ENCODE measurements at places on chromosomes 11 and 22.

DNA sequence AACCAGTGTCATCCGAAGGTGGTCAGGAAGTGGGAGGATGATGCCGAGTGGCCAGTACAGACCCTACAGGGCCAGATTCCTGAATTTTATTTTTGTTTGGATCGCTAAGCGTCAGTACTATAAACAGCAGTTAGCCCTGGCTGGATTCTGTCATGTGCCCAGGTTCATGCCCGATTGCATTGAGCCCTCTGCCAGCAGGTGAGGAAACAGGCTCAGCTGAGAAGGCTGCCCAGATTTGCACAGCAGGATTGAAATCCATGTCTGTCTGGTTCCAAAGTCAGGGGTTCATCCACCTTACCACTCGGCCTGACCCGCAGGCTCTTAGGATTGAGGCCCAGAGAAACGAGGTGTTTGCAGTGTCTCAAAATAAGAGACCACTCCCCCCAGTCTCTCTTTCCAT lies 9.1 kb upstream of the TBC1D22A start:
- no peak for DNase-seq

GRCh38 chr11:78583889-78584288 lies 9.2 kb upstream of the NARS2 start:
- DNase-seq: no peak

DNA sequence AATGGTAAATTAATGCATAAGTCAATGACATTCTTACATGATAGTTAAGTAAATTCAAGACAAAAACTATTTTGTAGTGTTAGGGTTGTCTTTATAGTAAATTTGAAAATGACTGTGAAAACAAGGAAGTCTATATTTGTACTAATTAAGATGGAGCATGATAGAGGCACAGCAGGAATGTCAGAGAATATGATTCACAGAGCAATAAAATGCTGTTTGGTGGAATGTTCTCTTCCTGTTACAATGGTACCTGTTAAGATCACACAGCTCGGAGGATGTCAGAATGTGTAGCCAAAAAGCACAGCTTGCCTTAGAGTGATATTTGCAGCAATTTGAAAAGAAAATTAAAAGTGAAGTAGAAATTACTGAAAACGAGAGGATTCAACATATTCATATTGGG lies 2339.7 kb upstream of the RAG2 start:
- no peak for DNase-seq

- DNase-seq: no peak
Measured at GRCh38 chr11:61961570-61962212, 5.7 kb downstream of the FTH1 start.

DNA sequence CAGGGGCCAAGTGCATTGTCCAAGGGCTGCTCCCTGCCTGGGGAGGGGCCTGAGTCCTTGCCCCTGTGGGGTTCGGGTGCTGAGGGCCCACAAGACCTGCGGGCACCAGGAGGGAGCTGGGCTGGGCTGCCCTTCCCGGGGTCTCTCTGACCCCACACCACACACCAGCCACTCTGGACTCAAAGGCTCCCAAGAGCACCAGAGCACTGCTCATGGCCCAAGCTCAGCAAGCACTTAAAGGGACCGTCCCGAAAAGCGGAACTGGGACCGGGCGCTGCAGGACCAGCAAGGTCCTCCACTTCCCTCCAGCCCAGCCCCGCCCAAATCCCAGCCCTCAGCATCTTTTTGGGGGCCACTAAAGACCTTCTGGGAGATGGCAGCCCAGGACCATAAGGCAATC lies 5.3 kb downstream of the LSP1 start:
- DNase-seq: no peak

DNA sequence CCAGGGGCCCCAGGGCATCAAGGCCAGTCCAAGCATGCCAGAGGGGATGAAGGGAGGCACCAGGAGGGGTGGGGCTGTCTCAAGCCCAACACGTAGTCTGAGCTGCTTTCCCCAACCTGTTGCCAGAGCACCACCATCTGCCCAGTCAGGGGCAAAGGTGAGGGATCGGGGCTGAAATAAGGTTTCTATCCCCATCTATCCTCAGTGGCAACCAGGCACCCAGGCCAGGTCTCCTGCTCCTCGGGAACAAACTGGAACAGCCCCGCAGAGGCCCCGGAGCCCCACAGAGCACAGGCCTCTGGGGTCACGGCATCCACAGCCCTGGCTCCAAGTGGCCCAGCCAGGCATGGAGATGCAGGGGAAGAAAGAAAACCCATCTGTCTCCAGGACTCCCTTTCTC lies 19.3 kb downstream of the STARD10 start:
- DNase-seq: no peak

DNA sequence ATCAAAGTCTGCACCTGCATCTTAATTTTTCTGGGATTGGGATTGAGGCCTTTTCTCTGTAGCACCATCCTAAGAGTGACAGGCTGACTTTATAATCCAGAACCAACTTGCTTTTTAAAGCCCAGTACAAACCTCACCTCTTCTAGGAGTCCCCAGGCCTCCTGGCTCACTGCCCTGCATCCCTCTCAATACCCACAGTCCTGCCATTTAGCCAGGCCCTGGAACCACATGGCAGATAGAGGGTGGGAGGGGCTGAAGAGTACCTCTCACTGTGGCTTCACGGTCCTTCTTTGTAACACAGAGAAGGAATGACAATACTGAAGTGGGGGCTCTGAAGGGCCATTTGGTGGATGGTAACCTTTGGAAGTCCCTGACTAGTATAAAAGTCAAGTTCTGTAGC lies 63.5 kb upstream of the PHOX2A start:
- DNase-seq: no peak

- DNase-seq: no peak
Measured at GRCh38 chr11:46976182-46976854, 39.8 kb downstream of the CSTPP1 start.

GRCh38 chr11:44376423-44376822 lies 66.5 kb upstream of the ALX4 start:
- DNase-seq: no peak

GRCh38 chr11:15336021-15336420 lies 221.3 kb downstream of the INSC start:
- DNase-seq: peak; percentile 12

- DNase-seq: no peak
Measured at GRCh38 chr11:36488096-36488495, 22.0 kb downstream of the TRAF6 start.

GRCh38 chr11:65378928-65379638 lies 3.4 kb downstream of the SLC25A45 start:
- DNase-seq: no peak

- no peak for DNase-seq
Measured at GRCh38 chr11:5992604-5993251, 5.9 kb upstream of the OR52L1 start.

- peak; percentile 45 for DNase-seq
Measured at GRCh38 chr22:20267441-20268278, 458 bp downstream of the RTN4R start.

- no peak for DNase-seq
Measured at GRCh38 chr11:31652528-31652927, 143.0 kb downstream of the ELP4 start.

- DNase-seq: no peak
Measured at GRCh38 chr11:92644595-92645445, 324.6 kb upstream of the MTNR1B start.

DNA sequence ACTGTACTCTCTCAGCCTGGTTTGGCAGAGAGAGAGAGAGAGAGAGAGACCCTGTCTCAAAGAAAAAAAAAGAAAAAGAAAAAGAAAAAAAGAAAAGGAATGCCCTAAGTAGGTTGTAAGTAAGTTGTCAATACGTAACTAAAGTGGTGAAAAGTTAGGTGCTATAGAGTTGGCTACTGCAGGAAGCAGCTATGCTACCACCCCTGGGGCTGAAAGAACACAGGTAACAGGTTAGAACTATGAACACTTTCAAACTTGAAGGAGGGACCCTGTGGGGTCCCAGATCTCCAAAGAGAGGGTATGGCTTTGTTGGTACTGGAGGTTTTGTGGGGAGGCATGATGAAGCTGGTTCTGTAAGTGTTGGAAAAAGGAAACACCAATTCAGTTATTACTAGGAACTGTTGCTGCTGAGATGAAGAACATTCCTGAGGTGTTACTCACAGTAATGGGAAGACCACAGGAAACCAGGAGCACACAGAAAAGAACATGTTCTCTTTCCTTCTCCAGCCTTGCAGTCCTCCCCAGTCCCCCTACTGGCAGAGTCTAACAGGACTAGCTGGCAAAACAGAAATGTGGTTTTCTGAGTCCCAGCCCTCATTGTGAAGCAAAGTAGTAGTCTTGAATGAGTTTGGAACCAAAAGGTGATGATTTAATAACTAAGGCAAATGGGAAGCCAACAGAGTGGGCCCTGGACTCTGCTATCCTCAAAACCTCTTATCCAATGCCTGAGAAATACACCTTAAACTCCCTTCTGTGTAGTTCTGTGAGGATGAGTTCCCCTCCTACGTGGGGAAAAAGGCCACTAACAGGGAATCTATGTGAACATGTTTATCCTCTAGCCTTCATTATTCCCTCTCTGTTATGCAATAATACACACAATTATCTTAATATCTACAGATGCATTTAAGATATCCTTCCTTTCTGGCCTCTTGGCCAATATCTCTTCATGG lies 427.0 kb upstream of the DDI1 start:
- peak; percentile 32 for DNase-seq

GRCh38 chr22:26650722-26651421 lies 6.5 kb upstream of the MIAT start:
- DNase-seq: no peak

GRCh38 chr11:78773077-78773476 lies 198.4 kb upstream of the NARS2 start:
- DNase-seq: no peak

GRCh38 chr11:117631336-117632140 lies 165.5 kb downstream of the DSCAML1 start:
- no peak for DNase-seq

GRCh38 chr11:33827206-33827605 lies 52.9 kb upstream of the FBXO3 start:
- no peak for DNase-seq

- DNase-seq: no peak
Measured at GRCh38 chr22:30906411-30906810, 62.2 kb downstream of the MORC2 start.

- no peak for DNase-seq
Measured at GRCh38 chr11:44404736-44405395, 94.9 kb upstream of the ALX4 start.

GRCh38 chr11:77589181-77589520 lies 602 bp upstream of the AQP11 start:
- DNase-seq: no peak

DNA sequence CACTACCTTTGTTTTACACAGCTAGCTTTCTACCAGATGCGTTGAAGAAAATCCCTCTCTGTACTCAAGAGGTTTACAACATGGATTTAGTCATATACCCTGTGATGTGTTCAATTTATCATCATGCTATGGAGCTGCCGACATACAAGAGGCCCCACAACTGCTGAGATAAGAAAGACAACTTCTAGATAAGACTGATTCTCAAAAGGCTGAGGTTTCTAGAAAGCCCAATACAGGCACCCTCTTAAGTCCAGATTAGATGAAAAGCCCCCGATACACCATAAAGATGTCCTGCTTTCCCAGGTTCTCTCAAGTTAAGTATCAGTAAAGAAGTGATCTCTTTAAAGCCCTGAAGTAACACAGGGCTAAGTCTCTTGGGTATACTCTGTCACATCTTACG lies 14.3 kb downstream of the MTCH2 start:
- no peak for DNase-seq

DNA sequence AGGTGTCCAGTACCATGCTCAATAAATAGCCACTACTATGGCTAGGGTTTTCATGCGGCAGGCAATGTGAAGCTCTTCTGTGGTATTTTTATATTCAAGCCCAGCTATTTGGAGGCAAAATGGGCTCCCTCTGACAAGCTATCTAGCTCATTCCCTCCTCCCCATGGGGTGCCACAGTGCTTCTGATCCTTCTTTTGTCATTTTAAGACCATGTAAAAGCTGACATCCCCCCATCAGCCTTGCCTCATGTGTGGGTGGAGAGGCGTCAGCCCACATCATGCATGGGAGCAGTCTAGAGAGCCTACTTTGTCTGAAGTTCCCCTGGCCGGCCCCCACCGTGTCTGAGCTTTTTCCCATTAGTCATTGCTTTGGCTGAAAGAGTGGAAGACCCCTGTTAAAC lies 59.8 kb downstream of the NAV2 start:
- peak; percentile 65 for DNase-seq

- peak; percentile 84 for DNase-seq
Measured at GRCh38 chr11:71342951-71343827, 90.8 kb upstream of the SHANK2 start.

- DNase-seq: no peak
Measured at GRCh38 chr11:9090488-9091043, 833 bp downstream of the SCUBE2 start.

DNA sequence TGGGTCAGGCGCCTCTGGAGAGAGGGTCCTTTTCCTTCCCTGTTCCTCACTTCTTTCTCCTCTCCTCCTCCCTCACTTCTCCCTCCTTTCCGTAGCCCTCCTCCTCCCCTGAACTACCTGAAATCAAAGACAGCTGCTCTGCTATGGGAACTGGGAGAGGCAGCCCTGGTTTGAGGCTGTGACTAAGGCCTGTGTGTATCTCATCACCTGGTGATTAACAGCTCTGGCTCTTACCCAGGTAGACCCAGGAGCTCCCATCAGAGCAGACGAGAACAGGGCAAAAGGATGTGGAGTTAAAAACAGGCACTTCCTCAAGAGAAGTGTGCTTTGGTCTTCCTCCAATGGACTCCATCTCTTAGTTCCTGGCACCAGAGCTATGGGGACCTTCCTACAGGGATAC lies 5.8 kb downstream of the ISX start:
- no peak for DNase-seq

GRCh38 chr11:75557666-75558494 lies 4.2 kb upstream of the SERPINH1 start:
- DNase-seq: no peak

DNA sequence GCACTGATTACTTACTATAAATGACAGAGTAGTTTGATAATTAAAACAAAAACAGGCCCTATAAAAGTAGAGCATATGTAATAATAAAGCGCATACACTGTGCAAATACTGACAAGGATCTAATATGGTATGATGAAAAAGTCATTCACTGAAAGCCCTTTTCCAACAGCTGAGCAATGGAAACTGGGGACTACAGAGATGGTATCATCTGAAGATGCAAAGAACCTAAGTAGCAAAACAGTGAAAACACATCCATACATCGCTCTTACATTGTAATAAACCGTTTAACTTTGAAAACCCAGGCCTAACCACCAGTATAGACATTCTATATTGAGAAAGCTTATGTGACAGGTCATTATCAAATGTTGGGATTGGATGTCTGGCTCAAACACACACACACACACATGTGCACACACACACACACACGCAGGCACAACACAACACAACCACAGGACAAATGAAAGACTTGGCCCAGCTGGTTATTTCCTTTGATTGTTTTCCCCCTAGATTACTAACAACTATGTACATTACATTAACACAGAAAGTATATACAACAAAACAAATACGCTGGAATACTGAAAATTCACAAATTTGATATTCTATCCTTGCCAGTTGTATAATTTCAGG lies 119.5 kb downstream of the APOL5 start:
- no peak for DNase-seq

- DNase-seq: no peak
Measured at GRCh38 chr11:19802773-19803293, 90.2 kb downstream of the NAV2 start.

DNA sequence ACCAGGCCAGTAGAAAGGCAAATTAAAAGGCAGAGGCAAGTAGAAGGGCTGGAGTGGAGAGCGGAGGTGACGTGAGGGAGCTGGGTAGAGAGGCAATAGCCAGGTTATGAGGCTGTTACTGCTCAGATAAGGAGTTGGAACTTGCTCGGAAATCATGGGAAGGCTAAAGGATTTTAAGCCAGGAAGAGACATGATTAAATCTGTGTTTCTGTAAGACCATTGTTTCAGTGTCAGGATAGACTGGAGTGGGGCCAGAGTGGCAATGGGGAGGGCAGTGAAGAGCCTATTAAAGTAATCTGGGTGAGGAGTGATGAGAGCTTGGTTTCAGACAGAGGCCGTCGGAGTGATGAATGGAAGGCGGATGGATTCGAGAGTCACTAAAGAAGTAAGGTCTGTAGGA lies 39.0 kb downstream of the GRAMD1B start:
- DNase-seq: no peak
